Activated T-cell treated with anti-CD3 and anti-CD28 coated beads, Interleukin-2, amount 50 U/mL, for 1 hour (primary cell): ENCODE measurements at places on chromosomes 7 and 10.

GRCh38 chr10:78202386-78202785, 168.7 kb downstream of the RPS24 start:
- no peak for DNase-seq

DNA sequence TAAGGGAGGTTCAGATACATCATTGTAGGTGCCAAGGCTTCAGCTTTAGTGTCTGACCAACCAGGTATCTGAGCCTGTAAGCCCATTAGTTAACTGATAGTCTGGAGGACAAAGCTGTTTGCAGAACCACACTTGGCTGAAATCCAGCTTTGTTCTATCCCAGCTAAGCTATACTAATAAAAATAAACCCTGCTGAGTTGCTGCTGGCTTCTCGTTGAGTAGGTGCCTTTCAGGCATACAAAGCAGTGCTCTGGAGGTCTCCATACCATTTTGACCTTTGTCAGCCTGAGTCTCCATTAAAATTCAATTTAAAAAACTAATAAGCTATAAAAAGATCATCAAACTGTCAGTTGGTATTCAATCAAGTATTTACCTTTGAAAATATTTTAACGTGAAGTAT, 22.0 kb downstream of the CDCA7L start:
- no peak for DNase-seq

DNA sequence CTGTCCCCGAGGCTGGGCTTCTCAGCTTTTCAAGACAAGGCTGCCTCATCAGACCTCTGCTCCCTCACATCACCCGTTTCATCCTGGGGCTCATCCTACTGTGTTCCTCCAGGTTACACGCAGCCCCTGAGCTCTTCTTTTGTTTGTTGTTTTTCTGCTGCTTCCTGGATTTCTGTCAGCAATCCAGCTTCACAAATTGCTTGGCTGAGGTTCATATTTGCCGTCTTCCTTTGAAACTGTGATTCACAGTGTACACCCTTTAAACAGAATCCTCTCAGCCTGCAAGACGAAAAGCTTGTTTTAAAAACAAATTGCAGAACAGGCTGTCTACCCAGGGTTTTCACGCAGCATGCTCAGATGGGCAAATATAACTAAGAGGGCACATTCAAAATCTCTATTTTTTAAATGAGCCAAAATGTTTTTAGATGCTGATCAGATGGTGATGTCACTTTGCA, 39.1 kb upstream of the PARD3 start:
- no peak for DNase-seq

GRCh38 chr10:20685462-20685861, 211.6 kb downstream of the NEBL start:
- no peak for DNase-seq

DNA sequence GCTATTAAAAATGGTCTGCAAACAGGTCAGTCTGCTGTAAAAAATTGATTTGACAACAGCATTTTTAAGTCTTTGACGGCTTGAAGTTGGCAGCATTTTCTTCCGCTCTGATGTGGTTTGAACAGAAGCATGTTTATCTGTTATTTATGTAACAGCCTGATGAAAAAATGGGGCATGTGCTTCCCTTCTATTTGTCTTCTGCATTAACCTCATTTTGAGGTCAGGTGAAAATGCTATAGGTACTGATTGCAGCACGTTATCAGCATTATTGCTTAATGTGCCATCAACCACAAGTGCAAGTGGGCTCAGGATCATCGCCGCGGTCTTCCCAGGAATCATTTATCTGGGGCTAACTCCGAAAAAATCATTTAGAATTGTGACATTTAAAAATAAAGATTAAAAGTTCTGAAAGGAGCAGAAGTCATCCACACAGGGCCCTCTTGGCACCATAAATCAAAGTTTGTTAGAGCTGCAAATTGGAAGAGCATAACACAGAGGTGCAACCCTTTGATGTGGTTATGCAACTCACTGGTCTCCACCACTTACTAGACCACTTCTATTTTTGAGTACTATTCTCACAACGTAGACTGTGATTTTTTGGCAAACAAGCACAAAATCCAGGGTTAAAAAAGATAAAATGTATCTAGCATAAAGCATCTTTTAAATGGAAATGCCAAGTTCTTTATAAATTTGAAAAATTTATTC, 307.7 kb downstream of the MDFIC start:
- no peak for DNase-seq

DNA sequence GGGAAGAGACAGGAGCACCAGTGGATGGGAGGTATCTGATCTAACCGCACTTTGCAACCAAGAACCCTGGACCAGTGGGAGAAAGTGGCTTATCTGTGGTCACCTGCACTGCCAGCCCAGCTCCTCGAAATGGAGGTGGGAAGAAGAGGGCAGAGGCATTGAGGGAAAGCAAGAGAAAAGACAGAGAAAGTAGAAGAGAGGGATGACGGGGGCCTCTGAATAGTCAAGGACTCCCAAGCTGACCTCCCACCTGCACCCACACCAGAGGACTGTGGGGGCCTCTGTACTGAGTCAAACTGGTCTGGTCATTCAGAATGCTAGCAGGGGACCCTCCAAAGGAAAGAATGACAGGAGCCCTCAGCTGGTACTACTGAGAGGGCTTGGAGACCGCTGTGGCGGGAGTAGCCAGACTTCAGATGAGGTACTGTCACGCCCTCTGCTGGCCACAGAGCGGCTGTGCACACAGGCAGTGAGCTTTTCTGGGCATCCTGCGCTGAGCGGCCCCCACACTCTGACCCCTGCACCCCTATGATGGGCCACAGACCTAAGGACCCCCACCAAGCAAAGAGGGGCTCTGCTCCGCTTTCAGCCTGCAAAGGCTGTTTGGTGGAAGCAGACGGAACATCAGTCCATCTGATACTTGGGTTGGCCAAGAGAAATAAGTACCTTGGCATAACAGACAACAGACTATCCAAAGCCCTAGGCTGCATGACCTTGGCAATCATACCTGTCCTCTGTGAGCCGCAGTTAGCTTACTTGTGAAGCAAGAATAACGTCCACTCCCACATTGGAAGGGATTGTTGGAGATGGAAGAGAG, 112.9 kb downstream of the COL13A1 start:
- DNase-seq = peak; percentile 48

DNA sequence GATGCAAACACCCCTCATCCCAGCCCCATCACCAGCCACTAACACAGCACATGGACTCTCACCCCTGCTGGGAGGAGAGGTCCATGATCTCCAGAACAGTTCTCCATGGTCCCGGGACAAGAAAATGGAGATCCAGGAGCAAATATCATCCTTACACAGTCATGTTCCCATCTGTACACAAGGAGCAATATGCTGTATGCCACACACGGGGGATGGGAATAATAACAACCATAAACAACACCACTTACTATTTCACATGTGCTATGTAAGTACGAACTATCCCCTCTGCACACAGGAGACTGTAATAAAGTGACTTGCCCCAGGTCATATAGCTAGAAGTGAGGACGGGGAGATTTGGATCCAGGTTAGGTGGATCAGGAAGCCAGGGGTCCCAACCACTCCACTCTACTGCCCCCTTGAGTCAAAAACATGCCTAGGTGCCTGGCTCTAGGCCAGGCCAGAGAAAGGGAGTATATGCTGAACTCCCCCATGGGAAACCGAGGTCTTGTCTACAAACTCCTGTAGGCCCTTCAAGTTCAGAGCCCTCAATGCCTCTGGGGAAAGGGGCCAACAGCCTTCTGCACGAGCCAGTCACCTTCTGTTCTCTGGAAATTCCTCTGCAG, 34.1 kb downstream of the LRRC20 start:
- DNase-seq = peak; percentile 28

GRCh38 chr10:293636-294035, 158.4 kb downstream of the ZMYND11 start:
- DNase-seq = no peak

DNA sequence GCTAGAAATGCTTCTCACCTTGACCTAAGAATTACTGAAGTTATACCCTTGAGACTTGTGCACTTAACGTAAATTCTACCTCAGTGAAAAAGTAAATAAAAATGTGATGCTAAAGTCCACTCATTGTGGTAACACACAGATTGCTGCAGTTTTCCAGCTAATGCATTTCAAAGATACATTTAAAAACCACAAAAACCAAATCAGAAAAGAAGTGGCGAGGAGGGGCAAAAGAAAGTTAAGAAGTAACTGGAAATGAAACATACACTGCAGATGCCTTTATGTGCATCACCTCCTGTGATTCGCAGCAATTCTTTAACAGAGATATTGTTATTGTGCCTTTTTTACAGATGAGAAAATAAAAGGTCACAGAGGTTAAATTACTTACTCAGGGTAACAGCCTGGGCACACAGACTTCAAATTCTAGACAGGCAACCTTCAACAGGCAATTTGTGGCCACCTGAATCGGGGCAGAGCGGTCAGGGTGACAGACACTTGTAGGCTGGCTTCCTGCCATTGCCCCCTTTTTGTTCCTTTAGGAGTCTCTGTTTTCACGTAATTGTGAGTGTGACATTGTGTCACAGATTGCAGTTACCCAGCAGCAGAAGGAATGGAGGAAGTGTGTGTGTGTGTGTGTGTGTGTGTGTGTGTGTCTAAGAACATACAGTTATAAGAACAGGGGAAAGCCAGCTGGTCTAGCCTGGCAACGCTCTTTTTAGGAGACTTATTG, 1.9 kb downstream of the WIPF3 start:
- DNase-seq = no peak

DNA sequence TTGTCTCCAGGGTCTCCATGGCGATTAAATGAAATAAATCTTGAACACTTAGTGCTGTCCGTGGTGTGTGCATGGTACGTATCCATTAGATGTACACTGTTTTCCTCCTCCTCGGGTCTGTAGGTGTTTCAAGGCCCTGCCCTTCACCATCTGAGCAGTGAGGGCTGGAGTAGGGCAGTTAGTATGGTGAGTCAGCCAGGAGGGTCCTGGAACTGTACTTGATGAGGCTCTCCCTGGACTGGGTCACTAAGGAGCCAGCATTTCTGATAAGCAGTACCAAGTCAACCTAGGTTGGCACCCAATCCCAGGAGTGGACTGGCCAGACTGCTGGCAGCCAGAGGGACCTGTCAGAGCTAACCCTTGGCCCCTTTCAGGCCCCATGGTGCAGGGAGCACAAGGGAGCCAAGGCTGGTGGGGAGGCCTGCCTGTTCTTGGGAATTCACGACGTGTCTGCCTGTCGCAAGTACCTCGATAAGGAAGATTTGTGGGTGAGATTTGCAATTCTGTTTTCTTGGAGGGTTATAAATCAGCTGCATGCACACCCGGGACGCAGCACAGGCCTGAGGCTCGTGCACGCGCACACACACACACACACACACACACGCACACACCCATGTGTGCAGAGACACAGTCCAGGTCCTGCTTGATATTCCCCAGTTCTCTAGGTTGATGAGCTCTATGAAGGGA, 114.2 kb downstream of the ZMIZ1 start:
- no peak for DNase-seq

- no peak for DNase-seq
These were observed 710.1 kb downstream of the PARD3 start for GRCh38 chr10:34104829-34105572.

GRCh38 chr7:39582536-39582935, 16.3 kb downstream of the YAE1 start:
- DNase-seq = no peak

- no peak for DNase-seq
These were observed 187.2 kb upstream of the IGFBP3 start for GRCh38 chr7:46108272-46108671.

DNA sequence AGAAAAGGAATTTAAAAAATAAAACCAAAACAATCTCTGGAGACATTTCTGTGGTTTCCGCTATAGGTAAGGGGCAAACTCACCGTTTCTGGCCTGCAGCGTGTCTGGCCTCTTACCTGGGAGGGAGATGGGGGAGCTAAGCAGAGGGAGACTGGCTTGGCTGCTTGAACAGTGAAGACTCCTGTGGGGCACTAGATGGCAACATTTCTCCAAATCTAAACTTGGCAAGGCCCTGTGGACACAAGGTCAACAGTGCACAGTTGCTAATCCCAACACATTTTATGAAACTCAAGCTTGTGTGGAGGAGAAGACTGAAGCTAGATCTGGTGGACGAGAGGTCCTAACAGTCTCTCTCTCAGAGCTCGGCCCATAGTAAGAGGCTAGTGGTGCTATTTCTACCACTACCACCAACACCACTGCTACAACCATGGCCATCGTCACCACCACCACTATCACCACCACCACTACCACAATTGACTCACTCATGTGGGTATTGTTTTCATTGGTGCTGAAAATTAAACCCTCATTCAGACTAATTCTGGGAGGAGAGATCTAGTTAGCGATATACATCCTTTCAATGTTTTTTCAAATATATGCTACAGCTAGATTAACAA, 28.4 kb upstream of the CDHR3 start:
- DNase-seq = no peak

DNA sequence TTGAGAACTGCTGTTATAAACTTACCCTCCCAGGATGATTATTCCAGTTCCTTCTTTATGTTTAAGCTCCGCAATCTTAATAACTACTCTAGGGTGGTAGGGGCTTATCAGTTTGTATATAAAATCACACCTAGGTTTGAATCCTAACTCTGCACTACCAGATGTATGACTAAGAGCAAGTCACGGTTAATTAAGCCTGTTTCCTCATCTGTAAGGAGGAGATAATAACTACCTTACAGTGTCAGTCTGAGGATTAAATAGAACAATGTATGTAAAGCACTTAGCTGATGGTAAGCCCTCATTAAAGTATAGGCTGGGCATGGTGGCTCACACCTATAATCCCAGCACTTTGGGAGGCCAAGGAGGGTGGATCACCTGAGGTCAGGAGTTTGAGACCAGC, 9.2 kb downstream of the DNA2 start:
- no peak for DNase-seq

- DNase-seq = peak; percentile 16
These were observed 140.1 kb downstream of the DNAJB6 start for GRCh38 chr7:157476654-157477549.

GRCh38 chr10:78316451-78316931, 282.8 kb downstream of the RPS24 start:
- DNase-seq = no peak

GRCh38 chr10:5538446-5538845, 13.7 kb downstream of the CALML3 start:
- no peak for DNase-seq

DNA sequence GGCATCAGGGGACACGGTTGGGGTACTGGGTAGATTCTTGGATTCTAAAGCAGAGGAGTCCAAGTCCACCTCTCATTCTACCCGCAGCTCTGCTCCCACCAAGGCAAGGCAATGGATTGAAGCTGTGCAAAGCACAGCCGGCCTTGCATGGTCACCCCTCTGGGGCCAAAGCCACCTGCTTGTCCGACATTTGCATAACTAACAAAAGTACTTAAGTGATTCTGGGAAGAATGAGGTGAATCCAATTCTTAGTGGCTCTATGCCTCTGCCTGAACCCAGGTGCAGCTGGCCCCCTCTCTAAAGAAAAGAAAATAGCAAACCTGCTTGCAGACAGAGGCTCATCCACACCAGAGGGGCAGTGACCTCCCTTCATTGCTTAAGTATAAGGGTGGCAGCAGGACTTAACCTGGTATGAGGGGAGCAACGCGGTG, 10.7 kb upstream of the COBL start:
- DNase-seq = no peak

DNA sequence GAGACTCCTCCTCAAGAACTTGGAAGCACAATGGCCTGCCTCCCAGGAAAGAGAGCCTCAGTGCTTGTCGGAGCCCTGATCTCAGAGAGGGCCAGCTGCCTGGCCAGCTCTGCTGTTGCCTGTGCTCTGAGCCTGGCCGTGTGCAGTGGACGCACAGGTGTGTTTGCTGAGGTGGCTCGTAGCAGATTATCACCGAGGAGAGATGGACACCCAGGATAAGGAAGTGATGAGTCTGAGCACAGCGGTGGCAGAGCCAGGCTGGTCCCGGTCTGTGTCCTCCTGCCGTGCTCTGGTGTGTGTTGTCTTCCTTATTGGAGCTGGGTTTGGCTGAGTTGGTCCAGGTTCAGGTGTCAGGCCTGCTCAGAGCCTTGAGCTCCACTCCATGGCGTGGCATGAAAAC, 208.5 kb downstream of the EBF3 start:
- DNase-seq = no peak
